CD4-positive, CD25-positive, alpha-beta regulatory T cell (primary cell): ENCODE measurements at places on chromosomes 13 and 19. TPM values are rescaled to one million over a fixed set of nuclear protein-coding genes. Genes with fewer than 3 reads are reported as not detected.

PLIN4 gene
- 0.05 TPM for polyA plus RNA-seq

FCAR gene
- 0.21 TPM for polyA plus RNA-seq

TMEM221 gene
- polyA plus RNA-seq = not detected

PTGER1 gene
- not detected for polyA plus RNA-seq

CYP2A6 gene
- polyA plus RNA-seq = not detected

FUT1 gene
- polyA plus RNA-seq = not detected

PIP5K1C gene
- 4.0 TPM for polyA plus RNA-seq

KATNAL1 gene
- polyA plus RNA-seq = 5.1 TPM

ATP4B gene
- polyA plus RNA-seq = not detected

AP2A1 gene
- 7.4 TPM for polyA plus RNA-seq

GARIN5B gene
- polyA plus RNA-seq = not detected

PLIN5 gene
- 0.07 TPM for polyA plus RNA-seq

JSRP1 gene
- 1.6 TPM for polyA plus RNA-seq

SIGLEC12 gene
- not detected for polyA plus RNA-seq

NECTIN2 gene
- not detected for polyA plus RNA-seq

ZNF506 gene
- 23.8 TPM for polyA plus RNA-seq

PDX1 gene
- polyA plus RNA-seq = not detected

DOCK6 gene
- 1.1 TPM for polyA plus RNA-seq

ZNF813 gene
- polyA plus RNA-seq = 3.7 TPM

ZNF442 gene
- polyA plus RNA-seq = 0.80 TPM

FARP1 gene
- 0.56 TPM for polyA plus RNA-seq

NLRP4 gene
- not detected for polyA plus RNA-seq

GNA15 gene
- polyA plus RNA-seq = 4.1 TPM

PLPPR3 gene
- not detected for polyA plus RNA-seq

STXBP2 gene
- polyA plus RNA-seq = 77.7 TPM

ZNF554 gene
- 6.1 TPM for polyA plus RNA-seq

GRAMD1A gene
- polyA plus RNA-seq = 28.6 TPM

GPR42 gene
- not detected for polyA plus RNA-seq

EDDM13 gene
- polyA plus RNA-seq = 0.46 TPM

SHISA7 gene
- not detected for polyA plus RNA-seq

ZNF880 gene
- 26.4 TPM for polyA plus RNA-seq

HSD11B1L gene
- polyA plus RNA-seq = 3.0 TPM

CFD gene
- polyA plus RNA-seq = 3.1 TPM

ZFP28 gene
- 1.1 TPM for polyA plus RNA-seq

SYNGR4 gene
- polyA plus RNA-seq = not detected

TGDS gene
- polyA plus RNA-seq = 14.5 TPM

DLL3 gene
- polyA plus RNA-seq = 0.13 TPM

TEX29 gene
- not detected for polyA plus RNA-seq

ZC3H13 gene
- 23.7 TPM for polyA plus RNA-seq

MYO1F gene
- polyA plus RNA-seq = 49.0 TPM
